Subcutaneous preadipocyte (primary cell): ENCODE measurements at places on chromosomes 3 and 15. TPM values are rescaled to one million over a fixed set of nuclear protein-coding genes. Genes with fewer than 3 reads are reported as not detected.

The CHRM5 gene
- under 0.01 TPM in 1 of 2 replicates, not detected in the other for total RNA-seq

The NRROS gene
- 3.3 and 4.9 TPM in 2 replicates for total RNA-seq

The ZPLD1 gene
- not detected in 2 replicates for total RNA-seq

The CCR4 gene
- not detected in 2 replicates for total RNA-seq

The CCDC9B gene
- 2.7 and 2.9 TPM in 2 replicates for total RNA-seq
